ENCODE measurements at places on chromosomes 2 and 18. TPM values are rescaled to one million over a fixed set of nuclear protein-coding genes. Genes with fewer than 3 reads are reported as not detected.
A peak's percentile ranks its signal among the peaks of the same experiment; 100 is the strongest.

DNA sequence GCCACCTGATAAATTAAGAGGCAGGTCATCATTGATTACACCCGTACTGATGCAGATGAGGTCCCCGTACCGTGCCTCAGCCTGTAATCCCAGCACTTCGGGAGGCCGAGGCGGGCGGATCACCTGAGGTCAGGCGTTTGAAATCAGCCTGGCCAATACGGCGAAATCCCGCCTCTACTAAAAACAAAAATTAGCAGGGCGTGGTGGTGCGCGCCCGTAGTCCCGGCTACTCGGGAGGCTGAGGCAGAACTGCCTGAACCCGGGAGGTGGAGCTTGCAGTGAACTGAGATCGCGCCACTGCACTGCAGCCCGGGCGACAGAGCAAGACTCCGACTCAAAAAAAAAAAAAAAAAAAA is 683 bp upstream of the ENOSF1 start:
- H3K27ac ChIP-seq = no peak overlapping the region
- peaks cover 27% of the 10 kb centered on the region for H3K36me3 ChIP-seq
- H3K27me3 ChIP-seq = no peaks in the 10 kb centered on the region
- DNase-seq = no peak
- H3K4me3 ChIP-seq = peak overlapping the region; percentile 51

DNA sequence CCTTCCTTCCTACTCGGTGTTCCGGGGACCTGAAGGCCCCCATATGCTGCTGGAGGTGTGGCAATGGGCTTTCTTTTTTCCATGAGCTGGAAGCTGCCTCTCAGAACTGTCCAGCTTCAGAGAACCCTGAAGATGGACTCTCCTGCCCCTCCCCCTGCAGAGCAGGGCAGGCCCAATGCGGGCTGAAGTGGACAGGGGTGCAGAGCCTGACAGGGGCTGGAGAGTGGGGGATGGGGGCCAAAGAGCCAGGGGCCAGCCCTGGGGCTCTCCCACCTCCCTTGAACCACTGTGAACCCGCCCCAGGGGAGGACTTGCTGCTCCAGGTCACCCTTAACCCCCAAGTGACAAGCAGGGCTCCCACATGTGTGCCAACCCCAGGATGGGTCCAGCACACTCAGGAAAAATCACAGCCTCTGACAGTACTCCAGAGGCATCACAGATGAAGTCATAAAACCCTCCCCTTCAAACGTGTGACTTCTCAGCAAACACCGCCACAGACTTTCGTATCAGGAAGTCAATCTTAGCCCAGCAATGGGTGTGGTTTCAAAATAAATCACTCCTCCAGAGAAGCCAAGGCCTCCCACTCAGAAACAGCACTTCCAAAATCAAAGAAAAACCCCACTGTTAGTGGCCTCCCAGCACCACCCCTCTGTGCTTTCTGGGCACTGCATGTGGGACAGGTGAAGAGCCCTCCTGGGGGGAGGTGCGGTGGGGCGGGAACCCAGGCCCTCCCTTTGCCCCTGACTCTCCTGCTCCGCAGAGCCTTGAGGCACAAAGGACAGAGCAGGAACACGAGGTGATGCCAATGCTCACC is 135.8 kb downstream of the HDAC4 start:
- H3K4me1 ChIP-seq = peaks cover 77% of the 10 kb centered on the region
- peaks cover 24% of the 10 kb centered on the region for H3K36me3 ChIP-seq
- H3K4me3 ChIP-seq = peak overlapping the region; percentile 82
- peaks cover 3% of the 10 kb centered on the region for H3K27me3 ChIP-seq

The PPP1R1C gene
- total RNA-seq = not detected

The ANKRD36B gene
- 46.0 TPM for total RNA-seq

The SCN3A gene
- total RNA-seq = not detected
